Activated CD8-positive, alpha-beta memory T cell treated with anti-CD3 and anti-CD28 coated beads for 48 hours (primary cell): ENCODE measurements at places on chromosomes 6 and 20.

GRCh38 chr6:109373331-109373730, 8.9 kb downstream of the CD164 start:
- no peak for DNase-seq

- DNase-seq = no peak
These were observed 37.4 kb downstream of the POU3F2 start for GRCh38 chr6:98871821-98872220.

DNA sequence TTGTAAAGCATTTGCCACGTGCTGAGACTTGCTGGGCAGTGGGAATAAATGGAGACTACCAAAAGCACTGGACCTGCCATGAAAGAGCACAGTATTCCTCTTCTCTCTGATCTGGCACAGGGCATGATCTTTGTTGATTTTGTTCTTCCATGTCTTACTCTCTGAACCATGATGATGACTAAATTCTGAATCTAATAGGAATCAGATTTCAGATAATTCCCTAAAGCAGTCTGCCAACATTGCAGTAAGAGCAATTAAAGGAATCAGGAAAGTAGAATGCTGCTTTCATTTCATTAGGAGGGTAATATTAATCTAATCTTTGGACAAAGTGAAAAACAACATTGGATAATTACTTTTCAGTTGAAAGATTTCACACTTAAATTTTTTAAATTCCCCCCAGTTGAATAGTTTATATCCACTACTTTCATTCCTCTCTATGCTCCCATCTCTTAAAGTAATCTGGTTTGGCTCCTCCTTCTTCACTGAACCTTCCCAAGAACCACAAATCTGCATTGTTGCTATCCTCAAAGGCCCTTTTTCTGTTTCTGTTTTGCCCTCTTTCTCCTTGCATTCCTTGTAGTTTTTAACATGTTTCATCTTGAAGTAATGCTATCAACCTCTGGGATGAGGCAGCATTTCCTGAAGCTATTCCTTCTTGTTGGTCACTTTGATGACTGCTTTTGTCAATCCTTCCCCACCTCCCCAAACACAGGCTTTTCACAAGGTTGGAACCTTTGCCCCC, 243.2 kb upstream of the TENT5A start:
- no peak for DNase-seq

DNA sequence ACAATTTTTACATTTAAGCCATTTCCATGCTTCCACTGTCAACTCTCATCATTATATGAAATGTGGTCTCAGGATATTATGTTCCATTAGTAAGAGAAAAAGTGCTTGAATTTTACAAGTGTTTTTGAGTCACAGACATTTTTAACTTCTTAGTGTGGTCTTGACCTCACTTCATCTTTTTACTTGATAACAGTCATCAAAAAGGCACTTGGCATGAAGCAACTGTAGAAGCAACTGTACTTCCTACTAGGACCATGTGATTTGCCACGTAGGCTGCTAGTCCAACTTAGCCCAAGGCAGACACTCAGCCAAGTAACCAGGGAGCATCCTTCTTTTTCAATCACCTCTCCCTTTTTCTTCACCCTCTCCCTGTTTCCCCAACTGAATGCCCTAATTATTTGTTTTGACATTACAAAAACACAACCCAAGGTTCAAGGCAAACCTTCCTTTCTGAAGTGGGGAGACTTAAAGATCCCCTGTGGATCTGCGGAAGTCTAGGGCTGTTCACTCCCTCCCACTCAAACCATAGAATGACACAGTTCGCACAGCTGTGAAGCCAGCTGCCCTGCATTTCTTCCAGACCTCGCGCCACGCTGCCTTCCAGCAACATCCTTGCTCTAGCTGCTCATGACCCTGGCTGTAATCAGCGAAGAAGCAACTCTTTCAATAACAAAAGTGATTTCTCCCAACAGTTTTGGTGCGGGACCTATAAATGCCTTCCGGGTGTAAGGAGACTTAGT, 45.0 kb downstream of the PHACTR1 start:
- no peak for DNase-seq

DNA sequence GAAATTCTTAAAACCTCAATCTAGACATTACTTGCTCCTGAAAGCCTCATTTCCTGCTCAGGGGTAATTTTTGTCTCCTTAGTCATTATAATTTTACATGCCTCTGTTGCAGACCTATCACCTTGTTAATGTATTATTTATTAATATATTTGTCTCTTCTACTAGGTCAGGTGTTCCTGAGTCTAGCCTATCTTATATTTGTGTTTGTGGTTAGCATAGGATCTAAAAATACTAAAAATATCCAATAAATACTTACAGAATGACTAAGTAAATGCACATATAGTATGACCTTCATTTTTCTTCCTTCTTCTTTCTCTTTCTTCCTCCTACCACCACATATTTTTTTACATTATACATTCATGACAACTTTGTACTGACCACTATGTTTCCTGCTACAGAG, 268.9 kb upstream of the HS3ST5 start:
- DNase-seq = no peak

DNA sequence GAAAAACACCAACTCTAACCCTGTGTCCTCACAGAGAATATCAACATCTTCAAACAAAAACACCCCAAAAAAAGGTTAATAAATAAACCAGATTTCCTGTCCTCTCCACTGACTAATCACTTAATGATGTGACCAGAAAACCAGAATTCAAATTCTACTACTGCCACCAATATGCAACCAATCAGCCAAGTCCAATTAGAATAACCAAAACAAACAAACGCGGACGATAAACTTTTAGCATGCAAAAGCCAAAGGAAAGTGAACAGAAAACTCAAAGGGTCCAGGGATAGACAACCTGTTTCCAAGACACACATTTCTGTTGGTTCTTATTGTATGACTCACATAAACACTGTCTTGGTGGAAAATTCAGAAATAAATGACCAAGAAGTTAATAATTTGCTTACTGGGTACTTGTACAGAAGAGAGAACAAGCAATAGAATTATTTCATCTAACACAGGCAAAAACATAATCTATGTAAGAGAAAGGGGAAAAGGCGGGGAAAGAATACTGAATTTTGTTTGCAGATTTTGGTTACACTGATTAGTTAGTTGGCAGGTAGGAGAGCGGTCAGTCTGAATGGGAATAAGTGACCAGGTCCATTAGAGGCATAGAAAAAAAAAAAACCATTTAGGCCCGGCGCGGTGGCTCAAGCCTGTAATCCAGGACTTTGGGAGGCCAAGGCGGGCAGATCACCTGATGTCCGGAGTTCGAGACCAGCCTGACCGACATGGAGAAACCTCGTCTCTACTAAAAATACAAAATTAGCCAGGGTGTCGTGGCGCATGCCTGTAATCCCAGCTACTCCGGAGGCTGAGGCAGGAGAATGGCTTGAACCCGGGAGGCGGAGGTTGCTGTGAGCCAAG, 34.1 kb downstream of the HFE start:
- DNase-seq = no peak
